ENCODE measurements at places on chromosomes 1 and 21. TPM values are rescaled to one million over a fixed set of nuclear protein-coding genes. Genes with fewer than 3 reads are reported as not detected.
A peak's percentile ranks its signal among the peaks of the same experiment; 100 is the strongest.

GRCh38 chr1:48654606-48655210, 122.0 kb downstream of the BEND5 start:
- H3K4me3 ChIP-seq, result no peak overlapping the region
- peaks cover 12% of the 10 kb centered on the region for H3K4me1 ChIP-seq
- no peak overlapping the region for H3K27ac ChIP-seq
- no peaks in the 10 kb centered on the region for H3K36me3 ChIP-seq
- DNase-seq, result no peak
- H3K27me3 ChIP-seq, result no peaks in the 10 kb centered on the region

DNA sequence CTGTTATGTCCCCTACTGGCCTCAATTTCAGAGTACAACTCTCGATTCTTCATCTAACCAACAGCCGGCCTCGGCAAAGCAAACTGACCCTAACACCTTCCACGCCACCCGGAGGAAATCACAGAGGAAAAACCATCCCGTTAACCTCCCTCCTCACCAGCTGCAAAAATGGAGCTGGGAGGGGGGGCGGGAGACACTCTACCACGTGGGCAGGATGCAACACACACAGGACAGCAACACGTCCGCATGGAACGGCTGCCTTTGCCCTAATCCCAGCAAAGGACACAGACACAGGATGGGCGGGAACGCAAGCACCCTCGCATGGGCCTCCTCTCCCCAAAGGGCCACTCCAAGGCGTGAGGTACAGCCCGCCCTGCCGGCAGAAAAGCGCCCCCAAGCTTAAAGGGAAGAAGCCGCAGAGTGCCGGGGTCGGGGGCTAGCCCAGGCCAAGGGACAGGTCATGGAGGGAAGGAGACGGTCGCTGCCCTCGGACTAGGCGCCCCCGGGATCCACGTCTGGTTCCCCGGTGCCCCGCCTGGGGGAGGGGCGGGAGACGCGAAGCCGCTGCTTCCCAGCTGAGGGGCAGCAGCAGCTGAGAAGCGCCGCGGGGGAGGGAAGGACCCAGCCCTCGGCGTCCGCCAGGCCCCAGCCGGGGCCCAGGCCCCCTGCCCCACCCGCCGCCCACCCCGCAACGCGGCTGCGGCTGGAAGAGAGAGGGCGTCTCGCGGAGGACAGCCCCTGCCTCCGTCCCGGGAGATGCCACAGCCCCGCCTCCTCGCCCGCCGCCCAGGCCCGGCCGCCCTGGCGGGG, 590 bp downstream of the FOXJ3 start:
- H3K36me3 ChIP-seq, result no peaks in the 10 kb centered on the region
- H3K4me3 ChIP-seq, result peak overlapping the region; percentile 91
- DNase-seq, result no peak
- no peaks in the 10 kb centered on the region for H3K27me3 ChIP-seq
- peak overlapping the region; percentile 97 for H3K27ac ChIP-seq

- no peak overlapping the region for H3K27ac ChIP-seq
- H3K4me1 ChIP-seq, result no peaks in the 10 kb centered on the region
- H3K36me3 ChIP-seq, result no peaks in the 10 kb centered on the region
Observed at GRCh38 chr1:154199563-154199879, 6.6 kb downstream of the CFAP141 start.

DNA sequence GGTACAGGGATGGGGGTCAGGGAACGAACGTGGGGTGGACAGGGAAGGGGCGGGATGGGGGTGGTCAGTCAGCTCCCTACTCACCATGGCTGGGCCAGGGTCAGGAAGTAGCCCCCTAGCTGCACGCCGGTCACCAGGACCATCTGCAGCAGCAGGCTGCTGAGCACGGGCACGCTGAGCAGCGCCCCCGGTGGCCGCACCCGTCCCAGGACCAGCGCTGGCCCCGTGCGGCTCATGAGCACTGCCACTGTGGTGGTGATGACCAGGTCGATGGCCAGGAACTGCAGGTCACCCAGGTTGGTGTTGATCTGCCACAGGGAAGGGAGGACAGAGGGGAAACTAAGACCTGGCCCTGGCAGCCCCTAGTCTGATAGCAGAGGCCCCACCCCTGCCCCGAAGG, 6.5 kb upstream of the MFAP2 start:
- H3K4me1 ChIP-seq, result no peaks in the 10 kb centered on the region
- DNase-seq, result no peak
- H3K4me3 ChIP-seq, result no peak overlapping the region
- H3K27me3 ChIP-seq, result peaks cover 13% of the 10 kb centered on the region

DNA sequence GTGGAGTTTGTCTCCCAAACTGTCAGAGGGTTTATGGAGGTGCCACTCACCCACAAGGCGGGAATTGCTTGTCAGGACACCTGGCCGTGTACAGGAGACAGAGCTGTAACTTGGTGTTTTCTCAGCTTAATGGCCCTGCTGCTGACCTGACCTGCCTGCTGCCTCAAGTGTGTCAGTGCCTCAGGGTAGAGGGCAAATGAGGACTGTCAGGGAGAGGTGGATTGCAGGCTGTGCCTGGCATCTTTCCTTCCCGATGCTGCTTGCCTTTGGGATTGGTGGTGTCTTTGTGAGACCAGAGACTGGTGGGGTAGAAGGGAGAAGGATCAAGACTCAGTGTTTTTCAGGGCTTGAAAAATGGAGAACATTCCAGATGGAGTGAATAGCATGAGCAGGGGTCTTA, 31.4 kb downstream of the TMEM53 start:
- H3K36me3 ChIP-seq, result no peaks in the 10 kb centered on the region
- H3K4me3 ChIP-seq, result no peak overlapping the region
- H3K27ac ChIP-seq, result no peak overlapping the region

Gene LMX1A
- polyA plus RNA-seq, result not detected

- no peaks in the 10 kb centered on the region for H3K36me3 ChIP-seq
- H3K4me1 ChIP-seq, result no peaks in the 10 kb centered on the region
- no peak for DNase-seq
- no peak overlapping the region for H3K27ac ChIP-seq
- no peak overlapping the region for H3K4me3 ChIP-seq
Observed at GRCh38 chr1:181327796-181328195, 155.5 kb upstream of the CACNA1E start.

- H3K4me1 ChIP-seq, result peaks cover 63% of the 10 kb centered on the region
- H3K4me3 ChIP-seq, result peak overlapping the region; percentile 72
- peak overlapping the region; percentile 92 for H3K27ac ChIP-seq
- DNase-seq, result no peak
Observed at GRCh38 chr1:26739329-26739914, 43.6 kb downstream of the ARID1A start.
